ELR (cell line): ENCODE measurements at places on chromosomes 6 and 20.

- no peak for DNase-seq
These were observed 26.8 kb downstream of the SLC17A9 start for GRCh38 chr20:62979310-62979709.

- DNase-seq = no peak
These were observed 13.7 kb downstream of the C20orf96 start for GRCh38 chr20:276620-277495.

DNA sequence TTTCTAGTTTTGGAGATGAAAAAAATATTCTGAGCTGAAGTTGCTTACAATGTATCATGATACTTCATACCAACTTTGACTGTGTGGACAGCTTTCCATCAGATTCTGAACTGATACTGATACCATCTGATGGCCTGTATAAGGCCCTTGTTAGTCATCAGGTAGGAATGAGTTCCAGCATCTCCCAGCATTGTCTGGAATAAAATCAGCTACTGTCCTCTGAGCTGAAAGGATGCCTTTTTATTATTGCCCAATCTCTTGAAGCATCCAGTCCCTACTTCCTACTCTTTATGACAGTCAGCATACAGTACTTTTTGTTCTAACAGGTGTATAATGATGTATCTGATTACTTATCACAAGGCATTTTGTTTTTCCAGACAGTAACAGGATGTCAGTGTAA, 70.6 kb upstream of the EYA4 start:
- peak; percentile 43 for DNase-seq

DNA sequence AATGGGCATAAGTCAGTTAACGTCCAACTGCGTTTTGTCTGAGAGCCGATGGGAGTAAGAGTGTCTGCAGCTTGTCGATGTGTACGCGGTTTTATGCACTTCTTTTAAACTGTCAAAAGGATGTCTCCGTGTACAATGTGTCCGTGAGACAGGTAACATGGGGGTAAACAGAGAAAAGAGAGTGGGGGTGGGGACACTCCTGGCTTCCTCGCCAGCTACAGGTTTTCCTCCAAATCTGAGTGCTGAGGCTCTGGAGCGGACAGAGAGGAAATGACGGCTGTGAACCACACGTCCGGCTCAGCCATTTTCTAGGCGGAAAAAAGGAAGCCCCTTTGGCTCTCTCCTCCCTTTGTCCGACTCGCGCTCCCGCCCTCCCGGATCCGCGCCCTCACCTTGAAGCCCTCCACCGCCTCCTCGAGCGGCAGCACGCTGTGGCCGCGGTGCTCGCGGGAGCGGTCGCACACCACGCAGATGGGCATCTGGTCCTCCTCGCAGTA, 916 bp downstream of the TRIM27 start:
- peak; percentile 68 for DNase-seq

DNA sequence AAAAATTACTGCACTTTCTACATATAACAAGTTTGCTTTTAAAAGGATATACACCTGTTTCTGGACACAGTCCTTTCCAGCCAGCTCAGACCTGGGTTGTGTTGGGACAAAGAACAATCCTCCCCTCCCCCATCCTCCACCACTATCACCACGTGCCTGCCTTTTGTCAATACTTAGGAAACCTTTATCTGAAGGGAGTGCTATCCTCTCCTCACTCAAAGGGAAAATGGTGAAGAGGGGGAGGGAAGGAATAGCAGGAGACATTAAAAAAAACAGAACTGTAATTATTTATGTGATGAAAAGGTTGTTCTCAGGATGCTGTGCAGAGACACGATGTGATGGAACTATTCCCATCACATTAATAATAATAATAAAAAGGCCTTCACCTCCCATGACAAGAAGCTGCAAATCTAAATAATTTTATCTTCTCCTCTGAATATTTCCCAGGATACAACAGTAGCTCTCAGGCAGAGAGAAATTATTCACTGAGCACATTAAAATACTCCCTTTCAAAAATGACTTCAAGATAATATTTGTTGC, 105.5 kb downstream of the NRSN1 start:
- no peak for DNase-seq

DNA sequence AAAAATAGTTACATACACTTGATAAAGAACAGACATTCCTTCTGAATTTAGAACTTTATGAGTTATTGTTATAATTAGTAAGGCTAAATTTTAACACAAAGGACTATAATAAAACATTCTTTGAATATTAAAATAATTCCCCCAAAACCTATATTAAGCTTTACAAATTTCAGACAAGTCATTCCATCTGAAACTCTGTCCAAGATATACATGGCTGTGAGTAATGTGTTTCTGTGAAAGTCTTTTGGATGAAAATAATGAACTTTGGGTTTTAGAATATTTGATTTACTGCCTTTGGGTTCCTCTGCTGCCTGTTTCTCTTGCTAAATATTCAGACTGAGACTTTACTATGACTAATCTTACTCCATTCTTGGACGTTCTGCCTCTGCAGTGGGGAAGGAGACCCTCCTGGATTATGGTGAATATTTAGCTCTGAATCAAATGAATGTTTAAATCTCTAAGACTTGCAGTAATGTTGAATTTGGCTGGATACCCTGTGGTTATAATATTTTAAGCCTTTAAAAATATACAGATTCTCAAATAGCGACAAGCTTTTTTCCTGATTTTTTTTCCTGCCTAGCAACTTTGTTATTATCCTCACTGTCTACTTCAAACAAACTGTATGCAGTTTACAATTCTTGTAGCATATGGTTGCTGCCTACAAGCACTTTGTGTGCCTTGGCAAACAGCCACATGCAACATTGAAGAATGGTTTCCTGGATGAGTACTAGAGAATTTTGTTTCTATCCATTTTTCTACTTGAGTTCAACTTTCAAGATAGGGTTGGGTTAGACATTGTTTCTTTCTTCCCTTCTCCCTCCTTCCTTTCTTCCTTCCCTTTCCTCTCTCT, 51.4 kb downstream of the TXLNB start:
- no peak for DNase-seq

DNA sequence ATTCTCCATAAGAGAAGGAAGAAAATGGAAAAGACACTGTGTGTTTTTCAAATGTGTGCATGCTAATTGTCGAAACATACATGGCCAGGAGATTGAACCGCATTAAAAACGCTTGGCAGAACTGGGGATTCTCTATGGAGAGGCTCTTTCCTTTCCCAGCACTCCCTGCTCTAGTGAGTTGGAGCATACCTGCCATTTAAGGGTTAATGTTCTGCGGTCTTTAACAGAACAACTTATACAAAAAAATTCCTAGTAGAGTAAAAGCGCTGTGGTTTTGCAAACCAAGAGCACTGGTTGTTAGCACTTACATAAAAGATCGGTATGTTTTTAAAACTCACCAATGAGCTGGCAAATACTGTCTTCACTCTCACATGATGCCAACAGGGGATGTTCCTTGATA, 1.5 kb downstream of the TAGAP start:
- no peak for DNase-seq

DNA sequence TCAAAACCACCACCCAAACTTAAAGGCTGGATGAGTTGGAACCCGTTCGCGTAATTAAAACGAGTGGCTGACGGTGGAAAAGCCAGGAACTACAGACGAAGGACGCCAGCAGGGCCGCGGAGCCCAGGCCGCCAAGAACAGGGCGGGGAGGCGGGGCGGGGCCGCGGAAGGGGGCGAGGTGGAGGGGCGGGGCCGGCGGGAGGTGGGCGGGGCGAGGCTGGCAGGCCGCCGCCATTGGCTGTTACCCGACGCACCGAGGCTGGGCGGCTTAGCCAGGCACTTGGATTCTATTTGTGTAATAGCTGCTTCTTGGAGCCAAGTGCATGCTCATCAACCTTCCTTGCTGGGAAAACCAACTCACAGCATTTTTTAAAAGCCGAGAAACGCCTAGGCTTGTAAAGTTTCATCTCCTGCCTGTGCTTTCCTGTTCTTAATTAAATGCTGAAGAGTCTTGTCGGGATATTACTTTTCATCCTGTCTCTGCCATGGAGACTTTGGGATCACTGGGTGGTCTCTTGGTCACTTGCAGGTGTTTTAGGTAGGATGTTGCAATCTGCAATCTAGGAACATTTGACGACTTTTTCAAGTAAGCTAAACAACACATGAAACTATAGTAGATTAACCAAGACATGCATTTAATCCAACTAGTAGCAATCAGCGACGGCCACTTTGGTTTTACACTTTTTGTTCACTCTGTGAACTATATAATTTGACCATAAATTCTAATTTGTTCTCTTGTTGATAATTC, 245.0 kb downstream of the ARID1B start:
- DNase-seq = peak; percentile 88

DNA sequence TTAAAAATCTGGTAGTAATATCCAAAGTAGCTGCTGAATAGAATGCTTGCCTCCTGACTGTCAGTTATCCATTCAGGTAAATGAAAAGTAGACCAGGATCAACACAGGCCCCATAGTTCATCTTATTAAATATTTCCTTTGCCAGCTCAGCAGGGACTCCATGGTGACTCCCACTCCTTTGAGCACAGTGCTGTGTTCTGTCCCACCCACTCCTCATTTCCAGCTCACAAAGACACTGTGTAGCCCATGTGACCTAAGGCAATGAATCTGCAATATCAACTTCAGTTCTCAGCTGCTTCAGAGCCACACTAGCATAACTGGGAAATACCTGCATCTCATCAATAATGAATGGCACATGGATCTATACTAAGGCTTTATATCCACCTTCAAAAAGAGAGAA, 189.5 kb upstream of the MANEA start:
- DNase-seq = no peak

DNA sequence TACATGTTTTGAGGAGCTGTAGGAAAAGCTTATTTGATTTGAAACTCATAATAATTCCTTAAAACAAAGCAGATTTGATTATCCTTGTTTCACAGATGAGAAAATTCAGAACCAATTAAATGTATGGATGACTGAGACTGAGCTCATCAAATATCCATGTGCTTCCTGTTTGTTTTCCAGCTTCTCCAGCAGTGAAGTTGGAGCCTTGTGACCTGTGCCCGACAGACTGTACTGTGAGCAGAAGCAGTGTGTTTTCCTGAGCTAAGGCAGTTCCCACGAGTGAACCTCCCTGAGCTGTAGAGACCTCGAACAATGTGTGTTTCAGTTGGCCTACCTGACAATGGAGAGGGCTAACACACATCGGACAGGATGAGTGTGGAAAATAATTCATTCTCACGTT, 599.5 kb upstream of the NRSN1 start:
- DNase-seq = no peak

DNA sequence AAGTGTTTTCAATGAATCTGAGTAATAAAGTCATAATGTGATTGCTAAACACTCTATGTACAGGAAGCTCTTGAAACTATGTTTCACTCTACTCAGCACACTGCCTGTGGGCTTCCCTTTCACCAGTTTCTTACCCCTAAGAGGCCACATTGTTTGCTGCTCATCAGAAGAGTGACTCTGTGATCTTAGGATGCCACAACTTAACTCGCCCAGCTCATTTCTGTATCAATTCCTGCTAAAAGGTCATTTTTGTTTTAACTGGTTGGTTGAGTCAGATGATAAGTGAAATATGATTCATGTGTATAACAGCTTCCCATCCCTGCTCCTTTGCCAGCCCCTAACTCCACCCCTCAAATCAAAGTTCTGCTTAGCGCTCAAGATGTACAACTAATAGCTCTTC, 9.8 kb upstream of the NDUFAF4 start:
- peak; percentile 11 for DNase-seq

- no peak for DNase-seq
These were observed 71.4 kb upstream of the CST7 start for GRCh38 chr20:24877652-24878051.

- no peak for DNase-seq
These were observed 158.6 kb downstream of the GJA1 start for GRCh38 chr6:121594053-121594452.

DNA sequence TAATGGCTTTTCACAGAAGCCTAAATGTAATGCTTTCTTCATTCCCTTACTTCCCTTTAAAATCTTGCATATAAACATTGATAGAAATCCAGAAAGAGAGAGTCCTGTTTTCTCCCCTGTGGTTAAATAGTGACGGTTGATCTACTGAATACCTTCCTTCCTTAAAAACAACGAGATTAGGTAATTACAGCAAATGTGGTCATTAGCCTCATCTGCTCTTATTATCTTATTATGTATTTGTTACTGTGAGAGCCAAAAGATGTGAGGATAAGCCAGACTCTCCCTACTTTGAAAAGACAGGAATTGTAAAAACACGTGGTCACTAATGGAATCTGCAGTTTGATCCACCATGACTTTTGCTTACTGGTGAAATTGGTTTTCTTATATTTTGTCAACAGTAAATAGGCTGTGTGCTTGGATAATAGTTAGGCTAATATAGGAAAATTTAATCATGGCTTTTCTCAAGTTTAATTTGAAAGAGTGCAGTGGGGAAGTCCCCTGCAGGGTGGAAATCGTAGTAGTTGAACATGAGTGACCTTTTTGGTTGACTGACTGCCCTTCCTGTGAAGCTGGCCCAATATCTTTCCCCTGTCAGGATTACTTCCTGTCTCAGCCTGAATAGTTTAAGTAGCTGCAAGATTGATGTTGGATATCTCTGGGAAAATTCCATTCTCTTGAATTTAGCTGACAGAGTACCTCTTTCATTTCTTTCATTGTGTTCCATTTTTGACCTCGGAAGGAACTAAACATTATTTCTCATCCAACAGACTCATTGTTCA, 62.8 kb downstream of the JARID2 start:
- DNase-seq = peak; percentile 18

DNA sequence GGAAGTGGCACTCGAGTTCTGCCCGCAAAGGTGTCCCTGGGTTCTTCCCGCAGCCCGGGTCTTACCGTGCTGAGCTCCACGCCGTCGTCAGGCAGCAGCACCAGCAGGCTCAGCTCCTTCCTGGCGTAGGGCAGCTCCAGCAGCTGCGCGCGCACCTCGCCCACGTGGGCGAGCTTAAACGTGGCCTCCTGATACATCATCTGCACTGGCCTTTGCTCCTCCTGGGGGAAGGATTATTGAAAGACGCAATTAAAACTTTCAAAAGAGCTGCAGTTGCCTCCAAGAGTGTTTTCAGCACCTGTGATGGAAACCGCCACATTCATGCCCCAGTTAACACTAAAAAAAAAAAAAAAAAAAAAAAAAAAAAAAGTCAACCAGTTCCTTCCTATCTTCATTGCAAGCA, 11.3 kb downstream of the SERPINB9 start:
- no peak for DNase-seq

GRCh38 chr20:46602429-46602828, 48.8 kb downstream of the SLC13A3 start:
- DNase-seq = no peak

- DNase-seq = no peak
These were observed 36.8 kb upstream of the GSTA3 start for GRCh38 chr6:52946306-52946705.

DNA sequence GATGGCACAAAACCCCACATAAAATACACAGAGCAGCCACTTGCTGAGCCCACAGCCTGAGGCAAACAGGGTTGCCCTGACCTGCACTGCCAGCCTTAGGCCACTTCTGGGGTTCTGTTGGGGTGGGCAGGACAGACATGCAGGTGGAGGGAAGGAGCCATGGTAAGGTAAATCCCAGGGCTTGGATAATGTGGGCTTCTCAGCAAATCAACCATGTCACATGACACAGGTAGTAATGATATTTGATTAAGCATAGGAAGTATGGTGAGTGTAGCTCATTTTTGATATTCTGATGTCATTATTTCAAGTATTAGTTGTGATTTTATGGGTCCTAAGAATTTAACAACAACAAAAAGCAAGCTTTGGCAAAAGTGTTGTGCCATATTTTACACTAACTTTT, 124.6 kb downstream of the FOXA2 start:
- DNase-seq = no peak

GRCh38 chr6:26401389-26401986, 587 bp upstream of the BTN3A1 start:
- DNase-seq = no peak

GRCh38 chr6:1062786-1063545, 248.9 kb upstream of the FOXQ1 start:
- DNase-seq = no peak
